Tibial nerve (tissue), 4 donors: ENCODE measurements at places on chromosomes 12 and 14. TPM values are rescaled to one million over a fixed set of nuclear protein-coding genes. Genes with fewer than 3 reads are reported as not detected.

Gene GIT2
- total RNA-seq = 48.6 TPM

Gene TBX3
- 11.9 TPM for total RNA-seq

GRCh38 chr12:109864916-109865315 is 15.4 kb downstream of the GLTP start:
- peaks cover 23% of the 10 kb centered on the region for H3K4me1 ChIP-seq
- H3K27ac ChIP-seq = peak overlapping the region; percentile 89
- DNase-seq = no peak
- no peaks in the 10 kb centered on the region for H3K36me3 ChIP-seq
- no peaks in the 10 kb centered on the region for H3K27me3 ChIP-seq
- H3K4me3 ChIP-seq = no peak overlapping the region

GRCh38 chr12:108483213-108484059 is 31.6 kb upstream of the FICD start:
- H3K4me1 ChIP-seq = no peaks in the 10 kb centered on the region
- no peaks in the 10 kb centered on the region for H3K27me3 ChIP-seq
- no peak overlapping the region for H3K4me3 ChIP-seq
- H3K27ac ChIP-seq = no peak overlapping the region
- DNase-seq = no peak
- no peaks in the 10 kb centered on the region for H3K36me3 ChIP-seq
